GM12891 (cell line): ENCODE measurements at places on chromosomes 2 and 18.

DNA sequence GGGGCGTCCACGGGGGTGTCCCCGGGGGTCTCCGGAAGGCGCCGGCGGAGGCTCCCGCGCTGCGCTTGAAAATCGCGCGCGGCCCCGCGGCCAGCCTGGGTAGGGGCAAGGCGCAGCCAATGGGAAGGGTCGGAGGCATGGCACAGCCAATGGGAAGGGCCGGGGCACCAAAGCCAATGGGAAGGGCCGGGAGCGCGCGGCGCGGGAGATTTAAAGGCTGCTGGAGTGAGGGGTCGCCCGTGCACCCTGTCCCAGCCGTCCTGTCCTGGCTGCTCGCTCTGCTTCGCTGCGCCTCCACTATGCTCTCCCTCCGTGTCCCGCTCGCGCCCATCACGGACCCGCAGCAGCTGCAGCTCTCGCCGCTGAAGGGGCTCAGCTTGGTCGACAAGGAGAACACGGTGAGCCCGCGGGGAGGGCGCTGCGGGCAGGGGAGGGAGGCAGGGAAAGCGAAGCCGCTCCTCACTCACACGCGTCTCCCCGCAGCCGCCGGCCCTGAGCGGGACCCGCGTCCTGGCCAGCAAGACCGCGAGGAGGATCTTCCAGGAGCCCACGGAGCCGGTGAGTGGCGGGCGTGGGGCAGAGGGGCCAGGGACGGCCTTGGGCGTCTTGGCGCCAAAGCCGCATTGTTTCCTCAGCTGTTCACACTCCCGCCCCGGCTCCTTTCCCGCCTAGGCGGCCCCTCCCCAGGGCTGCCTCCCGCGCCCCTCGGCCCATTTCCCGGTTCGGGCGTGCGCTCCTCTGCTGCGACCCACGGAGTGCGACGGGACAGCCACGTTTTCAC is at the start of gene RRM2:
RRM2 (plus strand) TSS at position 240 of the 781 bp plus-strand sequence; CDS start at position 300, 60 bp downstream.
- peak; percentile 89 for DNase-seq

DNA sequence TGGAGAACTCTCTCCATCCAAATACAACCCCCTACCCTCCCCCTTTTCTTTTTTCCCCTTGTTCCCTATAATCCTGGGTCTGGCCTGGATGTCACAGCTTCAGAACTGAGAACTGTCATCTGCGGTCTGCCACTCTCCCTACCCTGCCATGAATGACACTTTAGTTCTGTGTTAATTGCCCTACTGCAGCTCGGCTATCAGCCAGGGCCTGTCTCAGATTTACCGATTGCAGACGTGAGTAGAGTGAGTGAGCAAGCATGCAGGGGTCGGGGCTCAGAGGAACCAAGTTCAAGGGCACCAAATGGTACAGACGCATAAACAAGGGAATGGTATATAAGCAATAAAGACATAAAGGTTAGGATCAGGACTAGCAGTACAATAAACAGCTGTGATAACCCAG is 967.8 kb downstream of the BCL11A start:
- no peak for DNase-seq

DNA sequence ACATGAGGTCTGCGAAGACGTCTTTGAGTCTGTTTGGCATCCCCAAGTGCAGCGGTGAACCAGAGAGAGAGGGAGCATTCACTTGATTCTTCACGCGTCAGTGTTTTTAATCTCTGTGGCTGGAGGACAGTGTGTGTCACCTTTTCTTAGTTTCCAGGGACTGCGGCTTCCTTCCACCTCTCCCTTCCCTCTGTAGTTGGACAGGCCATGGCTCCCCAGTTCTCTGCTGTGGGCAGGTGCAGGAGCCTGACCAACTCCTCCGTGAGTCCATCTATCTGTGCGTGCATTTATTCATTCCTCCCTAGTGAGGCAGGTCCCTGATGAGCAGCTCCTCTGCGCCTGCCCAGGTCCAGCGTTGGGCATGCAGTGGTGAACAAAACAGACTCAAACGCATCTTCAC is 42.9 kb downstream of the AGAP1 start:
- no peak for DNase-seq

DNA sequence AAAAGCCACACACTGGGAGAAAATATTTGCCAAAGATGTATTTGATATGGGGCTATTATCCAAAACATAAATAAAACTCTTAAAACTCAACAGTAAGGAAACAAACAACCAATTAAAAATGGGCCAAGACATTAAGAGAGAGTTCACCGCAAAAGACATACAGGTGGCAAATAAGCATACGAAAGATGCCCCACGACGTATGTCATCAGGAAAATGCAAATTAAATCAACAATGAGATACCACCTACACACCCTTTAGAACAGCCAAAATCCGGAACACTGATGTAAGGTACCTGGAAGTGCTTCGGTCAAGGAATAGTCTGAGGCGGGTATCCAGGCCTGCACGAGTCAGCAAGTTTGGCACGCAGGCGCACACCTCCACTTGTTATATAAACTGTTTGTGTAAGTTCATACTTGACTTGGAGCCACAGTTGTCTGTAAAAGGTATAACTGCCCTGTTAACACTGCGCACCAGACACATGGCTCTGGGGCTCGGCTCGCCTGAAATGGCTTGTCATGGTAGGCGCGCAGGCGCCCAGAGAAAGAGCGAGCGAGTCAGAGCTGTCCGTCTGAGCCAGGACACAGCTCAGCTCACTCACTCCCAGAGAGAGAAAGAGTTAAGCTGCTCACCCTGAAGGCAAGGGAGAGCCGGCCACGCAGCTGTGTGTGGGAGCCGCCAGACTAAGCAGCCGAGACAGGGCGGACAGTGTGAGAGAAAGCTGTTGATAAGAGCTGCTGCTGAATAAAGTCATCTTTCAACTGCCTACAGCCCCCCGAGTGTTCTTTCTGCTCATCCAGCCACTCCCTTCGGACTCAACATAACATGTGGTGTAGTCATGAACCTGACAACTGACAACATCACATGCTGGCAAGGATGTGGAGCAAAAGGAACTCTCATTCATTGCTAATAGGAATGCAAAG is 87.3 kb downstream of the HNRNPLL start:
- no peak for DNase-seq

DNA sequence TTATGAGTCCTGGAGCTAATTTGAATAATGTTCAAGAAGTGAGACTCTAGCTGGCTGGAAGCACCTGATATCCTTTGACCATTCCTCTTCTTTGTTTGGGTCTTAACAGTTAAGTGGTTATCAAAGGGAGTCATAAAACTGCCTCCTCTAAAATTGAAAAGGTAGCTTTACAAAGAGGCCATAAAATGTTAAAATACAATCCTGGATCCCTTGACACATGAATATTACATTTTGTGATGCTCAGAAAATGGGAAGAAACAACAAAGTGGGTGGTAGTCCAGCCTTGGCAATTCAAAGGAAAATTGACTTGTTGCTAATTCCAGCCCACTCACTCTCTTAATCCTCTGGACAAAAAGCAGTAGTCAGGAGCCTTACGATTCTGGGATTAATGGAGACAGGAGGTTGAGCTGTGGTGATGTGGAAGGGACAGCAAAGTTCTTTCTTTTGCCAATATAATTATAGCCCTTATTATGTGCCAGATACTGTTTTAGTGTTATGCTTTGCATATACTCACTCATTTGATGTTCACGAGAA is 339.2 kb downstream of the PDE11A start:
- no peak for DNase-seq

GRCh38 chr2:189702071-189702470 is 27.6 kb downstream of the ANKAR start:
- no peak for DNase-seq

- DNase-seq, result no peak
Observed at GRCh38 chr2:64537991-64538390, 13.9 kb downstream of the AFTPH start.

- DNase-seq, result no peak
Observed at GRCh38 chr18:7064346-7064745, 53.3 kb downstream of the LAMA1 start.

- no peak for DNase-seq
Observed at GRCh38 chr18:61734396-61734795, 158.4 kb downstream of the RNF152 start.

DNA sequence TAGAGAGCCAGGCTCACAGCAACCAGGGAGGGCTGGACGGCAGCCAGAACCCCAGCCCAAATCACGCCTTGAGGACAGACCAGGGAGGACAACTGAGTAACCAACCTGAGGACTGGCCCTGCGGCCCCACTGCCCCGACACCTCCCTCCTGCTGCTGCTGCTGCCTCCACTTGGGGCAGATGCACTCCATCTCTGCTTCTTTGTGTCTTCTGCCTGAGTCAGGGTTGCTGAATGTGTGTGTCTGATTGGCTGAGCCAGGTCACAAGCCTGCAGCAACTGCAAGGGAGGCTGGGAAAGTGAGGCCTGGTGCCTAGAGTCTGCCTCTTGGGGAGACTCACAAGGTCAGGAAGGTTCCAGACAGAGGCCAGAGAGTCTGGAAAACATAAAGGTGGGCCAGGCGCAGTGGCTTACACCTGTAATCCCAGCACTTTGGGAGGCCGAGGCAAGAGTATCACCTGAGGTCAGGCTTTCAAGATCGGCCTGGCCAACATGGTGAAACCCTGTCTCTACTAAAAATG is 83.4 kb downstream of the ZFP36L2 start:
- DNase-seq, result no peak

DNA sequence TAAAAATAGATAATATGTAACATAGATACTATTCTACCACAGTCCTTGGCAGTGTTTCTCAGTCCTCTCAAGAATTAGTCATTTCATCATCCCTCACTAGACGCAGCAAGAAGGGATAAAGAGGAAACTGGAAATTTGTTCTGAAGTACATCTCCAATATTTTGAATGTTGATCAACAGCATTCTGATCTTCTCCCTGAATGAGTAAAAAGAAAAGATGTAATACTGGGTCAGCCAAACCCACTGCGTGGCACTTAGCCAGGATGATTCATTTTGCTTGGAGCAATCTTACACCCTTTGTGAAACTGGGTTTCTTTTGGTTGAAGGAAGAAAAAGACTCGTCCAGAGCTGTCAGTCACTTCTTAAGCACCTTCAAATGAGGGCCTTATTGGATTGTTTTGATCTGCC is 54.1 kb downstream of the TAF1B start:
- no peak for DNase-seq

GRCh38 chr18:1047406-1047805 is 142.7 kb downstream of the ADCYAP1 start:
- DNase-seq, result no peak

GRCh38 chr2:229627728-229628127 is 86.6 kb downstream of the DNER start:
- DNase-seq, result no peak
